ENCODE measurements at places on chromosomes 11 and 22. TPM values are rescaled to one million over a fixed set of nuclear protein-coding genes. Genes with fewer than 3 reads are reported as not detected.
A peak's percentile ranks its signal among the peaks of the same experiment; 100 is the strongest.

DNA sequence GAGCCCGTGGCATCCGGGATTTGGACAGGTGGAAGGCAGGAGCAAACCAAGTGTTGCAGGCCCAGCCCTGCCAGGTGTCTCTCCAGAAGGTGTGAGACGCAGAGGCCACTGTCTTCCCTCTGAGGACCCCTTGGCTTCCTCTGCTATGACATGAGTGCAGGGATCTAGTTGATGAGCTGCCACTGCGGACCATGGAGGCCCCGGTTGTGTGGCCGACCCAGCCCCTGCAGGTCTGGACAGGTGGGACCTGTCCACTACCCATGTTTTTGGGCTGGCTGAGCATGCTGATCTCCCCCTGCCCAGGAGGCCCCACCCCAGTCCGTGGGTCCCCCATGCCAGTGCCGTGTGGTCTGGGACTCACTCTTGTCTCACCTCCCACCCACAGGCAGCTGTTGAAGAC, 22.9 kb downstream of the PRR5 start:
- H3K27me3 ChIP-seq, result no peaks in the 10 kb centered on the region
- H3K4me3 ChIP-seq, result no peak overlapping the region
- no peak for DNase-seq
- peaks cover 28% of the 10 kb centered on the region for H3K4me1 ChIP-seq
- peaks cover 41% of the 10 kb centered on the region for H3K36me3 ChIP-seq
- no peak overlapping the region for H3K27ac ChIP-seq

DNA sequence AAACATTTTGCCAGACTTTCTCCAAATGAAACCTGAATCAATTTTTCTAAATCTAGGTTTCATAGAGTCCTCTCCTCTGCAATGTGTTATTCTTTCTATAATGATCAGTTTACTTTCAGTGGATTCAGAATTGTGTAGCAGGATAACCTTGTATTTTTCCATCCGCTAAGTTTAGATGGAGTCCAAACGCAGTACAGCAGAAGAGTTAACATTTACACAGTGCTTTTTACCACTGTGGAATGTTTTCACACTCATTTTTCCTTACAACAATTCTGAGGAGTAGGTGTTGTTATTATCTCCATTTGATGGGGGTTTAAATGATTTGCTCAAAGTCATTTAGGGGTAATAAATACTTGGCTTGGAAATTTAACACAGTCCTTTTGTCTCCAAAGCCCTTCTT, 9.6 kb downstream of the RAG1 start:
- no peaks in the 10 kb centered on the region for H3K36me3 ChIP-seq
- no peak overlapping the region for H3K4me3 ChIP-seq
- DNase-seq, result no peak
- no peaks in the 10 kb centered on the region for H3K4me1 ChIP-seq
- peak overlapping the region; percentile 69 for H3K27ac ChIP-seq
- no peaks in the 10 kb centered on the region for H3K27me3 ChIP-seq

GRCh38 chr22:30328466-30329049, 1.8 kb upstream of the TBC1D10A start:
- H3K4me3 ChIP-seq, result no peak overlapping the region
- no peak for DNase-seq
- peaks cover 27% of the 10 kb centered on the region for H3K36me3 ChIP-seq
- H3K27ac ChIP-seq, result no peak overlapping the region
- H3K4me1 ChIP-seq, result peaks cover 29% of the 10 kb centered on the region

GRCh38 chr11:70644343-70645060, 246.2 kb downstream of the CTTN start:
- H3K36me3 ChIP-seq, result no peaks in the 10 kb centered on the region
- no peak overlapping the region for H3K27ac ChIP-seq
- H3K4me1 ChIP-seq, result no peaks in the 10 kb centered on the region

DNA sequence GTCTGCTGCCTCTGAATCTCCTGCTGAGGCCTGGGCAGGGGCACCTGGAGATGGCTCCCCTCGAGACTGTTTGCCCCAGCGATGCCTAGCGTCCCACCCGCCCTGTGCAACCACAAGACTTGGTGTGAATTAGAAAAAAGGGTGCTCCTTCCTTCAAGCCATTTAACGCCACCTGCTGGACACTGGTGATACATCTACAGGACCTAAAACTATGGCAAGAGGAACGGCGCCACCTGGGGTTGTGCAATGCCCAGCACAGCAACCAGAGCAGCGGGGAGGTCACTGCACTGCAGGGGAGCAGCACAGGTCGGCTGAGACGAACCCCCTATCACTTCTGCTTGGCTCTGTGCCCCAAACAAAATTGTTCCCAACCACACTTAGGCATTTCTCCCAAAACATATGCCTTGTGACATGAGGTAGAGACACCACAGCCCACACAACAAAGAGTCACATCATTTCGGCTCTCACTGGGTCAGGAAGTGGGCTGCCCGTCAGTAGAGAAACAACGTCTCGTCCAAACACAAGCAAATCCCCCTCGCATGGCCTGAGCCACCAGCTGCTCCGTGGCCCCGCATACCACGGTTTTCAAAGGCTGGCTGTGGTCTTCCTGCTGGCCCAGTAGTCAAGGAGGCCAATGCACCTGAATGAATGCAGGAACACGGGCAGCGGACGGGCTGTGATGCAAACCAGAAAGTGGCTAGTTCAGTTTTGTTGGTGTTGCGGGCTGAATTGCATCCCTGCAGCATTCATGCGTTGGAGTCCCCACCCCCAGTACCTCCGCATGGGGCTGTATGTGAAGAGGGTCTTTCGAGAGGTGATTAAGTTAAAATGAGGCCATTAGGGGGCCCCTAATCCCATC, 171.9 kb downstream of the SHANK2 start:
- peak; percentile 68 for DNase-seq
- peaks cover 2% of the 10 kb centered on the region for H3K27me3 ChIP-seq
- no peak overlapping the region for H3K27ac ChIP-seq
- H3K4me1 ChIP-seq, result no peaks in the 10 kb centered on the region

DNA sequence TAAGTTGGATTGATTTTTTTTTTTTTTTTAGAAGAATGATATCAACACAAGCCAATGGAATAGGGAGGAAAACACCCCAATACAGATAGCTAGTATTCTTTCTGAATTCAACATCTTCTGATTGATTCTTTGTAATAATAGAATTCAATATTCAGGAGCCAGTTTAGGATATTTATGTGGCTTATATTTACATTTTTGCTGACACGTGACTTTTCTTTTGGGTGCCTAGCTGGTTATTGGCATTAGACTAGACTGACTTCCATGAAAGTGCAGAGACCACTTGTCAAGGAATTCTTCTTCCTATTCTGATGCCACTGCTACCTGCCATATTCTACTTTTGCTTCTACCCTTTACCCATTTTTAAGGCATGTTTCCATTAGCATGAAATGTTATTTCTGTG, 16.4 kb downstream of the TRIM44 start:
- no peak for DNase-seq
- no peak overlapping the region for H3K27ac ChIP-seq
- no peaks in the 10 kb centered on the region for H3K27me3 ChIP-seq
- peaks cover 23% of the 10 kb centered on the region for H3K4me1 ChIP-seq

- no peaks in the 10 kb centered on the region for H3K36me3 ChIP-seq
- no peak for DNase-seq
- H3K4me1 ChIP-seq, result peaks cover 3% of the 10 kb centered on the region
- peaks cover 18% of the 10 kb centered on the region for H3K27me3 ChIP-seq
- H3K27ac ChIP-seq, result no peak overlapping the region
Observed at GRCh38 chr22:43118024-43118849, 7.7 kb downstream of the BIK start.

The OR2D2 gene
- polyA plus RNA-seq, result not detected

The FGF4 gene
- polyA plus RNA-seq, result 7.1 TPM

The TRIM49 gene
- polyA plus RNA-seq, result not detected

The IL18 gene
- polyA plus RNA-seq, result 0.41 TPM
